Activated CD8-positive, alpha-beta memory T cell treated with anti-CD3 and anti-CD28 coated beads for 4 hours (primary cell): ENCODE measurements at places on chromosomes 13 and 19.

GRCh38 chr19:52453324-52454094 is at the start of gene ZNF578:
Gene ZNF578 (plus strand): TSS chr19:52453553. CDS start chr19:52501846, 48,293 bp downstream.
- peak; percentile 48 for DNase-seq

DNA sequence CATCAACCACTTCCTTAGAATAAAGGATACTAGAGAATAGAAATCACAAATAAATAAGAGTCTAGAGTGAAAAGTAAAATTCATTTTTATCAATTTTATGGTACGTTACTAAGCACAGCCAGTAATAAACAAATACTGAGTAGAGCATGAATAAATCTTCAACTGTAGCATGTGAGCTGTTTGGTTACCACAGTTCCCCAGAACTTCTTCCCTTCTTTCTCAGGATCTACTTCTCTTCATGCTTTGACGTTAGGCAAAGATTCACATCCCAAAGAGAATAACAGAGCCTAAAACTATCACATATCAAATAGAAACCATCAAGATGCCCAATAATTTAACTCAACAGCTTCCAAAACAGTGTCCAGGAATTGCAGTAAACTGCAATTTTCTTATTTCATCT is 7.4 kb downstream of the RUBCNL start:
- no peak for DNase-seq

DNA sequence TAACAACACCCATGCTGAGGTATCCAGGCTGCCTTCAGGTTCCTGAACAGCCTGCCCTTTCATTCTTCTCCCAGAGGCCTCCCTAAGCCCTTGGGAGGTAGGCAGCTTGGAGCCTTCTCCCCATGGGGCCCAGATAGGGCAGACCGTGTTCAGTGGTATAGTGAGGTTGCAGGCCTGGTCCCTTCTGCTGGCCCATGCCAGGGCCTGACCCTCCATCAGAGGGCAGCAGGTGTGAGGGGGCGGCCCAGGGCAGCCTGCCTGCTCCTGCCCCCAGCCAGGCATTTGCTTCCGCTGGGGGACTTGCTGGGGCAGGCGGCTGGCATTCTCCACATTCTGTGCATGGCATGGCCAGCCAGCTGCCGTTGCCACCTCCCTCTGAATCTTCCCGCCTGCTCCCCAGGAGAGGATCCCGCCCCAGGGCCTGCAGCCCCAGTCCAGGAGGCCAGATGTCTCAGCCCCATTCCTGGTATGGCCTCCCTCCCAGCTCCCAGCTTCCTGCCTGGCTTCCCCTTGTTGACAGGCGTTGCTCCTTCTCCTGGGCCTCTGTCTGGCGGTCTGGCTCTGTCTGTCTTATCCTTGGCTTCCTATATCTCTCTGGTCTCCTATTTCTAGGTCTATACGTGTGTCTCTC is 8.9 kb downstream of the CIC start:
- DNase-seq = no peak

GRCh38 chr19:805166-805551 is 7.9 kb downstream of the PTBP1 start:
- no peak for DNase-seq

DNA sequence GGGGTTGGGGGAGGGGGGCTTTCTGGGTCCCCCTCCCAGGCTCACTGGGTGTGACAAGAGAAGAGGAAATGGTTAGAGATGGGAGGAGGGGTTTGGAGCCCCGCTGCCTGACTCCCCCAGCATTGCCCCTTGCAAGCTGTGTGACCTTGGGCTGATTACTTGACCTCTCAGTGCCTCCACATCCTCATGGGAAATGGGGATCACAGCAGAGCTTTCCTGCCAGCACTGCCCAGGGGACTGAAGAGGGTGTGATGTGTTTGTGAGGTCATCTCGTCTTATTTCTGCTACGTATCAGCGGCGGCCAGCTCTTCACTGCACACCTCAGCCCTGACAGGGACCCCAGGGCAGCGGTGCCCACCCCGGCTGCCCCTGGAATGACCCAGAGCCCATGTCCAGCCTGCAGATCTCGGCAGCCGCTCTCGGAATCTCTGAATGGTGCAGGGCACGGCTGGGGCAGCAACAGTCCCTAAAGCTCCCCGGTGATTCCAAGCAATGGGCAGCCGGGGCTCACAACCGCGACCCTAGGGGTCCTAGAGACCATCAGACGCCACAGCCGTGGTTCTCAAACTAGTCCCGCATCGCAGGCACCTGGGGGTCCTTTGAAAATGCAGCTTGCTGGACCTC is 8.4 kb downstream of the PNMA8B start:
- DNase-seq = no peak

DNA sequence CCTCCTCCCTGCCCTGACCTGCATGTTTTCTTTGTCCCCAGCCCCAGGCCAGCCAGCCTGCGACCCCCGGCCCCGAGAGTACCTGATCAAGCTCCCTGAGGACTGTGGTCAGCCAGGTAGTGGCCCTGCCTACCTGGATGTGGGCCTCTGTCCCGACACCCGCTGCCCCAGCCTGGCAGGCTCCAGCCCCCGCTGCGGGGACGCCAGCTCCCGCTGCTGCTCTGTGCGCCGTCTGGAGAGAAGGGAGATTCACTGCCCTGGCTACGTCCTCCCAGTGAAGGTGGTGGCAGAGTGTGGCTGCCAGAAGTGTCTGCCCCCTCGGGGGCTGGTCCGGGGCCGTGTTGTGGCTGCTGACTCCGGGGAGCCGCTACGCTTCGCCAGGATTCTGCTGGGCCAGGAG is 5.6 kb downstream of the CILP2 start:
- DNase-seq = no peak

DNA sequence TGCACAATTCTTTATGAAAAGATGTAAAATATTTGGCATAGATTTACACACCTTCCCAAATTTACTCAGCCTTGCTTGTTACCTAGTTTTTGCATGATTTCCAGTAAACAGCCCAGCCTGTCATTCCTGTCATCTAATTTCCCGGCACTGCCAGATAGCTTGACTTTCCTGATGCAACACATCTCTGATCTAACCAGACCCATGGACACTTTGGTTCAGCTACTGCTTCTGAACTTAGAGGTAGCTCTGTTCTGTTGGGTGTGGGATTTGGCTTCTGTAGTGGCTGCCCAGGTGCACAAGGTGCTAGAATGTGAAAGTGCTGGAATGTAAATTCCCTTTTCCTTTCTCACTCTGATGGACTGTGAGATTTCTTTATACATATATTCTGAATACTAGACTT is 1033.5 kb downstream of the SLITRK1 start:
- no peak for DNase-seq

DNA sequence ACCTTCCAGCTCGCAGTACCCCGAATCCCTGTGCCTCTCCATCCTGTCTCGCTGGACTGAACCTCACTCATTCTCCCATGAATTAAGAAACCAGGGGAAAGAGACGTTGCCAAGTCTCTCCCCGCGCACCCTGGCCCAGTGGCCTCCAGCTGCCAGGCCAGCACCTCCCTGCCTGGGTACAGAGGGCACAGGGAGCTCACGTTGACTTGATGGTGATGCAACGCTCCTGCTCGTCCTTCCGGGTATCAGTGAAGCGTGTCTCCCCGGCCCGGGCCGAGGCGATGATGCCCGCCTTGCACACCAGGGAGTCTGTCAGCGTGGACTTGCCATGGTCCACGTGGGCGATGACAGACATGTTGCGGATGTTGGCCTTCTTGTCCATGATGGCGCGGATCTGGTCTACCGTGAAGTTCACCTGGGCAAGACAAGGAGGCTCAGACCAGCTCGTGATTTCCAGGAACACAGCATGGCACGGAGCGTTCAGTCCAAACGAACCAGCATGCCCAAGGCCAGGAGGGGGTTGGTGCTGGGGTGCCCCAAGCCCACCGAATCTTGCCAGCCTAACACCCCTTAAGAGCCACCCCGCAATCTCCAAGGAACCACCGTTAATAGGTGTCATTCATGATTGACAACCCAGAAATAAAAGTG is 1.2 kb downstream of the EEF2 start:
- no peak for DNase-seq

DNA sequence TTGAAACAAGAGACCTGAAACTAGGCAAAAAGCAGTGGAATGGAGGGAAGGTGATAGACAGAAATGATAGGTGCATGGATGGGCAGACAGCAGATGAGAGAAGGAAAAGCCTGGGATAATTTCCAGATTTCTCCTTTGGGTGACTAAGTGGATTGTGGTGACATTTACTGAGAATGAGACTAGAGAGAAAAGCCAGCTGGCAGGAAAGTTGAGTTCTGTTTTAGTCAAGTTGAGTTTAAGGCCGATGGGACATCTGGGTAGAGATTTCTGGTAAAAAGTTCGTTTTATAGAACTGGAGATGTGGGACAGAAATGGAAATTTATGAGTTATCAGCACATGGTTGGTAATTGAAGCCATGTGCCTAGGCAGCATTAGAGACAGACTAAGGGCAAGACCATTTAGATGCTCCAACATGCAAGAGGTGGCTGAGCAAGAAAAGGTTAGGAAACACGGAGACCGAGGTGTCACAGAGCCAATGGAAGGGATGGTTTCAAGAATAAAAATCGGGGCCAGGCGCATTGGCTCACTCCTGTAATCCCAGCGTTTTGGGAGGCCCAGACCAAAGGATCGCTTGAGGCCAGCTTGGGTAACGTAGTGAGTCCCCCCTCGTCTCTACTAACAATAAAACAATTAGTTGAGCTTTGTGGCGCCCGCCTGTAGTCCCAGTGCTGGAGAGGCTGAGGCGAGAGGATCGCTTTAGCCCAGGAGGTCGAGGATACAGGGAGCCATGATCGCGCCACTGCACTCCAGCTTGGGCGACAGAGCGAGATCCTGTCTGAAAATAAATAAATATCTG is 9.6 kb upstream of the DGKH start:
- DNase-seq = no peak

GRCh38 chr19:18939922-18940768 is 872 bp downstream of the HOMER3 start:
- no peak for DNase-seq
